Renal pelvis (tissue), 12 donors: ENCODE measurements at places on chromosomes 11 and 22. TPM values are rescaled to one million over a fixed set of nuclear protein-coding genes. Genes with fewer than 3 reads are reported as not detected.

The SYT12 gene
- 0.16 TPM for polyA plus RNA-seq

The NCR3LG1 gene
- 2.3 TPM for polyA plus RNA-seq

DNA sequence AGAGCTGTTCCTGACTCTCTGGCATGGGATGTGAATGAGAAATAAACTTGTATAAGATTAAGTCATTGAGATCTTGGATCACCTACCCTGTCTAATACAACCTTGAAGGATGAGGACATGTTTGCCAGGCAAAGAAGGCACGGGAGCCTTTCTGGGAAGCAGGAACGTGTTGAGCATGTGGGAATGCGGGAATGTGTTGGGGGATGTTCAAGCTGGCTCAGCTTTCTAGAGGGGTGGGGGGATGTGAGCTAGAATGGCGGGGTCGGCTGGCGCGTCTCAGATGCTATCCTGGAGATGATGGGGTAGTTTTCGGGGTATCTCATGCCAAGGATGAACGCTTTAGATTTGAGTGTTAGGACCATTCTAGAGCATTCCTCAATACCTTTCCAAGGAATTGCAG, 227.1 kb downstream of the DSCAML1 start:
- DNase-seq, result no peak

GRCh38 chr11:116832350-116833290, 2.9 kb downstream of the APOC3 start:
- no peak for DNase-seq

- DNase-seq, result no peak
Measured at GRCh38 chr11:67700141-67700540, 25.7 kb upstream of the ALDH3B2 start.

DNA sequence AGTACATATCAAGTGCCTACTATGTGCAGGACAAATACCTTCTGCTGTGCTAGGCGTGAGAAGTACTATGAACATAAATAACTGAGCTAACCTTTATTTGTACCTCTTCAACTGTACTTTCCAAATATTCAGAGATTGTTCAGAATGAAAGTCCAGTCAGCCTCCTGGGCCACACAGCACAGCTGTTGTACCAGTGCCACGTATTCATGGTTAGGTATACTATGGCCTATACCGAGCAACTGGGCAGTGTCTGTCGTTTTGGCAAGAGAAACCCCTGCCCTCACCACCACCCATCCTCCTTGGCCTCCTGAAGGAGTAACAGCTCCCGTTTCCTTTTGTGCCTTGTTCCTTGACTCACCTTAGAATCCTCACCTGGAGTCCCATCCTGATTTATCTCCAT, 53.0 kb downstream of the RASSF10 start:
- no peak for DNase-seq

- DNase-seq, result peak; percentile 23
Measured at GRCh38 chr11:13183094-13183825, 94.3 kb upstream of the BMAL1 start.

- DNase-seq, result no peak
Measured at GRCh38 chr22:23230348-23231068, 50.2 kb downstream of the BCR start.

DNA sequence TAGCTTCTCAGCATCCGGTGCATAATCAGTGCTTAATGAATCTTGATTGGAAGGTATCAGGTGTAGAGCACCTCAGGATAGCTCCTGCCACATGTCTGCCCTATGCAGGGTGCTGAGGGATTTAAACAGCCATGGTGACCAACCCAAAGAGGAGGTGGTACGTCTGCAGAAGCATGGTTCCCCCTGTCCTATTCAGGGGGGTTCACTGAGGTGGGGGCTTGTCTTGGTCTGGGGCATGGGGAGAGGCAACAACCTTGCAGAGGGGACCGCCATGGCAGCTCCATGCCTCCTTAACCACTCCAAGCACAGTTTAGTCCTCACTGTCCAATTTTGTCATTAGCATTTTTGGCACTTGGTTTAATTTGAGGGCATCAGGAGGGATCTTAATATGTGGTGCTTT, 24.9 kb downstream of the UBE2L3 start:
- no peak for DNase-seq

GRCh38 chr11:61145228-61146005, 15.8 kb downstream of the VPS37C start:
- no peak for DNase-seq
